ENCODE measurements at places on chromosomes 7 and 10.
A peak's percentile ranks its signal among the peaks of the same experiment; 100 is the strongest.

- DNase-seq: no peak
Measured at GRCh38 chr10:74213571-74214162, 62.6 kb downstream of the ADK start.

GRCh38 chr7:67947646-67948045 is 951.0 kb downstream of the TYW1 start:
- DNase-seq: no peak

- DNase-seq: peak; percentile 85
Measured at GRCh38 chr10:101840741-101841453, 2.7 kb downstream of the KCNIP2 start.

DNA sequence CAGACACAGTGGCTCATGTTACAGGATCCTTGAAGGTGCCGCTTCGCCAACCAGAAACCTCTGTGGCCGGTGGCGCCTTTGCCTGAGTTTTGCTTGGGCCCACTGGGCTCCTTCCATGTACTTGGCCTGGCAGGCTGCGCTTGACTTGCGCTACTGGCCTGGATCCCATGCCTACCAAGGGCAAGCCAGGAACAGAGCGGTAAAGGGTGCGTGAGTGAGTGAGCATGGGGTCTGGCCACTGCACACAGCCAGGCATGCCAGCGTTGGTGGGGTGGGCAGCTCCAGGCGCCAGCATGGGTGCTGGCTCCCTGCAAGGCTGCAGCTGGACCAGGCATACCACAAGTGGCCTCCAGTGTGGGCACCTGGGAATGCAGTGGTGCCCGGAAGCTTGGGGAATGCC is 16.3 kb upstream of the TSPAN15 start:
- DNase-seq: no peak

DNA sequence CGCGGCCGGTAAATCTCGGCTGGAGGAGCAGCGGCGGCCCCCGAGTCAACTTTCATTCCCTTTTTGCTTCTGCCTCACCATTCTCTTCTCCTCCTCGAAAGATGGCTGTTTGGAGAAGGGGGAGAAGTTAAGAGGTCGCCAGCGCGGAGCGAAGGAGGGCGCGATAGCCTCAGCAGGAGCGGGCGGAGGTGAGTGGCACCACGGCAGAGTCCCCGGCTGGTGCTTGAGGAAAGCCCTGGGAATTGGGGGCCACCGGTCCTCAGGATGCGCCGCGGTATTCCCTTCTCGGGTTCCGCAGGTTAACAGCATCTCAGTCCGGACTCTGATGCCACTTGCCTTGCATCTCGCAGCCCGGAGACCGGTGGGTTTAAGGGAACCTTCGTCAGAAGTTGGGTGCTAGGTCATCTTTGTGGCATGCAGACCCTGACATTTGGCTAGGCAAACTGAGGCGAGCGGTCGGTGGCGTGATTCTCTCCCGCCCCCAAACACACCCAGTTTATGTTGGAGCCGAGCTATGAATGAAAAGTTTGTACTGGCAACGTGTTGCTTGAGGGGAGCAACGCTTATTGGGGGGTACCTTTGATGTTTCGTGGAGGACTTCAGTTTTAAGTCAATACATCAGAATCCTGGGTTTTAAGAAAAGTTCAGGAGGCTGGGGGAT is 59.5 kb upstream of the PRPS1L1 start:
- DNase-seq: no peak
